ENCODE measurements at places on chromosomes 4 and X.

DNA sequence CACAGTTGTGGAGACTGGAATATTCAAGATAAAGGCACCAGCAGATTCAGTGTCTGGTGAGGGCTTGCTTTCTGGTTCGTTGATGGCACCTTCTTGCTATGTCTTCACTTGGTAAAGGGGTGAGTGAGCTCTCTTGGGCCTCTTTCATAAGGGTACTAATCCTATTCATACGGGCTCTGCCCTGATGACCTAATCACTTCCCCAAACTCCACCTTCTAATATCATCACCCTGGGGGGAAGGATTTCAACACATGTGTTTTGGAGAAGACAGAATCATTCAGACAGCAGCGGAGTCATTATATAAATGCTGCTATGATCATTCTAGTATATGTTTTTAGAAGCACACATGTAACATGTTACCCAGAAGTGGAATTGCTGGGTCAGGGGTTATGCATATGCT, 295.3 kb upstream of the CTSO start:
- no peak for DNase-seq

GRCh38 chr4:184434501-184435066, 39.8 kb downstream of the IRF2 start:
- no peak for DNase-seq

DNA sequence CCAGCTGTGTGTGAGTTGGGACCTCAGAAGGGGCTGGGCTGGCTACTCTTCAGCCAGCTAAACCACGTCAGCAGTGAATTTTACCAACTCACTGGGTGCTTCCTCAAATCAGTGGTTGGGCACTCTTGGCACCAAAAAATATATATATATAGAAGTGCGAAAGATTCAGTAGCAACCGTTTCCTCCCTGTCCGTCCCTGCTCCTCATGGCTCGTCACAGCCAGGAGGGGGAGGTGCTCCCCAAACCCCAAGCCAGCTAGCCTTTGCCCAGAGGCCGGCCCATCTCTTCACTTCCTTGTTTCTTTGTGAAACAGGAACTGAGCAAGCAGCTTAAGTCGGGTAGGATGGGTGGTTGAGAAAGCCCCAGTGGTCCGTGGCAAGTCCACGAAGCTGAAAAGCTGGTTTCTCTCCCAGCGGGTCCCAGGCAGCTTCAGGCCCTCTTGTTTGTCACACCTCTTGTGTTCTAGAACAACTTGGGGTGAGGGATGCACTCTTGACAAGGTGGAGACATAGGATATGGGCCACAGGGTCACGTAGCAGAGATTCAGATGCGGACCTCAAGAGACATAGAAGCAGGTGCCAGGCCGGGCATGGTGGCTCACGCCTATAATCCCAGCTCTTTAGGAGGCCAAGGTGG, 6.8 kb upstream of the SASH3 start:
- no peak for DNase-seq

DNA sequence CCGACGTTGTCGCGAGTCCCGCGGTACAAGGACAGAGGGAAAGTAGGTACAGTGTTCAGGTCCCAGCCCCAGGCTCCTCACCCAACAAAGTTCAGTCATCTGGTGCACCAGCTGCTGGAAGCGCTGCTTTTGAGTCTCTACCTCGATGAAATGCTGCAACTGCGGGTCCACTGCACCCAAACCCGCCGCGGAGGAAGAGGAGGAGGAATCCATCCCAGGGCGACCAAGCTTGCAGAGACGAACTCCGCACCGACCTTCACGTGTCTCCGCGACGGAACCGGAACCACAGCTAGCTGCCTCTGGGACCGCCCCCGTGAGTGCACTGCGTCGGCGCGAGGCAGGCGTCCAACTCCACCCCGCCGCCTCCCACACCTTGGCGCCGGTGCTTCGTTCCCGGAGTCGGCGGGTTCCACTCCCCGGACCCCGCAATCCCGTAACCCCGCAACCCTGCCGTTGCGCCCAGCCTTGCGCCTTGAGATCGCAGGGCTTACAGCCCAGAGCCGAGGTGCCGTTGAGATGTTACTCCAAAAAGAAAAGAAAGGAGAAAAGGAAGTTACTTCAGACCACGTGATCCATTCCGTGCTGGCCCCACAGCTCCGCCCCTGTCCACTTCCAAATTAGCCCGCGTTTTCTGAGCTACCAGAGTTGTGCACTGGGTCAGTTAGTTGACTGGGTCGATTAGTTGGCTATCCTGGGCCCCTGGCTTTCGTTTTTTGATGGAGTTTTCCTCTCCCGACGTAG, at the start of gene TIMM8A:
TIMM8A (minus strand) TSS at position 291 of the 741 bp plus-strand sequence; CDS start at position 213, 78 bp downstream.
- peak; percentile 85 for DNase-seq

DNA sequence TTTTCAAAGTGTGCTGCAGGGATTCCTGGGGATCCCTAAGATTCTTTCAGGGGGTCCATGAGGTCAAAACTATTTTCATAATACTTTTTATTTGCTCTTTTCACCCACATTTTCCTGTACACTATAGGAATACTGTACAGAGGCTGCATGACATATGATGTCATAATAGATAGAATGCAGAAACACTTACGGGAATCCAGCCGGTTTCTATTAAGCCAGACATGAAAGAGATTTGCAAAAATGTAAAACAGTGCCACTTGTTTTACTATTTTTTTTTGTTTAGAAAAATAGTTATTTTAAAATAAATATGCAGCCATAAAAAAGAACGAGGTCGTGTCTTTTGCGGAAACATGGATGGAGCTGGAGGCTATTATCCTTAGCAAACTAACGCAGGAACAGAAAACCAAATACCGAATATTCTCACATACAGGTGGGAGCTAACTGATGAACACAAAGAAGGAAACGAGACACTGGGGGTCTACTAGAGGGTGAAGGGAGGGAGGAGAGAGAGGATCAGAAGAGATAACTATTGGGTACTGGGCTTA, 5.0 kb downstream of the ZFX start:
- no peak for DNase-seq

GRCh38 chr4:40292313-40292759, 42.8 kb upstream of the CHRNA9 start:
- DNase-seq: no peak

DNA sequence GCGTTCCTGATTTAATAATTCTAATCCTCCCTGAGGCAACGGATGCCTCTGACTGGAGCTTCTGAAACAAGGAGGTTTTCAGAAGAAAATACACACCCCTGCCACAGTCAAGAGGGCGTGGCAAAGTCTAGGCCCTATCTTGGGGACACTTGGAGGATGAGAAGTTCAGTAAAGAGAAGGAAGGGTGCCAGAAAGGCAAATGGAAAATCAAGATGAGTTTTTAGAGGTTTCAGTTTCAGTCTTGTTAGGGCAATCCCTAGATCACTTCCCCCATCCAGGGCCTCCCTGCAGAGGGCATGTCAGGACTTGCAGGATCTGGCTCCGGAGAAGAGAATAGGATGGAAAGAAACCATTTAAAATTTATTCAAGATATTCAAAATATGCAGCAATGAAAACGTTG, 28.5 kb upstream of the FGF2 start:
- no peak for DNase-seq

GRCh38 chr4:61275241-61275640, 75.1 kb downstream of the ADGRL3 start:
- DNase-seq: no peak

- DNase-seq: no peak
Observed at GRCh38 chr4:77148078-77148477, 8.9 kb upstream of the CCNG2 start.

DNA sequence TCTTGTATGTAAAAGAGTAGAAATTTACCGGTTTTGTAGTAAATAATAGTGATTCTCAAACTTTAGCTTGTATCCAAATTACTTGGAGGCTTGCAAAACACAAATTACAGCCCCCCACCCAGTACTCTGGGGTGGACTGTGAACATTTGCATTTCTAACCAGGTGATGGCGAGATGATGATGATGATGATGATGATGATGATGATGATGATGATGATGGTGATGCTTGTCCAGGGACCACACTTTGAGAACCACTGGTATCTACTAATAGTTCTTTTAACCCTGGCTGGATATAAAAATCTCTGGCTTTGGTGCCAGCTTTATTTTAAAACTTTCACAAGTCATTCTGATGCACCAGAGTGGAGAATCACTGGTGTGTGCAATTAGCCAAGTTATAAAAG, 96.3 kb downstream of the MRPL1 start:
- DNase-seq: no peak

GRCh38 chrX:105553118-105553517, 269.2 kb upstream of the NRK start:
- no peak for DNase-seq

DNA sequence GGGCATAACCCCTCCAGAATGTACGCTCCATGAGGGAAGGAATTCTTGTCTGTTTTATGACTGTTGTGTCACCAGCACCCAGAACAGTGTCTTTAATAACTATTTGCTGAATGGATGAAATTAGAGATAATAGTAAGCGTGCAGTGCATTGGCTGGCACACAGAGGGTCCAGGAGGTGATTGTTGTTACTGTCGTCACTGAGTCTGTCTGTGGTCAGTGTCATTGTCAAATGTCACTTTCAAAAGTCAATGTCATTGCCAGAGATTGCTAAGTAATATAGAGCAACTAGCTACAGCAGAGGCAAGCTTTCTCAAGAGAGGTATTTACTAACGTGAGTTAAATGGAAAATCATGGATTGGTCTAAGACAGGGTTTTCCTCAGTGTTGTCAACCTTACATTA, 70.7 kb downstream of the ARHGEF38 start:
- DNase-seq: no peak

- DNase-seq: no peak
Observed at GRCh38 chrX:67543818-67544217, at the start of gene AR. Gene AR, plus strand, starts transcription at chrX:67544021. Its CDS starts 1,126 bp downstream, at chrX:67545147.

DNA sequence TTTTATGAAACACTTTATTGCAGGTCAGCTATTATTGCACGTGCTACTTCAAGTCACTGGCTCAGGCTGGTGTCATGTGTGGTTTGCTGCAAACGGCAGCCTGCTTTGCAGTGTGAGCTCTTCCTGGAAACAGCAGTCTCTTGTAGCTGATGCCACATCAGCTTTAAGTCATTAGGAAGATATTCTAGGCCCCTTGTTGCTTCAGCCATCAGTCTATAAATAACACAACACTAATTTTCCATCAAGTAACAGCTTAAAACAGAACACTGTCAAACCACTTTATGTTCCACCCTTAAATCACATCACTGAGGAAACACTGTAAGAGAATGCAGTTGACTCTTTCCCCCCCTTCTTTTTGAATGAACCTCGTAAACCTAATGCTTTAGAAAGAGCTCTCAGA, 93.8 kb downstream of the GATB start:
- no peak for DNase-seq

GRCh38 chrX:10722851-10723250, 102.5 kb upstream of the MID1 start:
- DNase-seq: peak; percentile 47

DNA sequence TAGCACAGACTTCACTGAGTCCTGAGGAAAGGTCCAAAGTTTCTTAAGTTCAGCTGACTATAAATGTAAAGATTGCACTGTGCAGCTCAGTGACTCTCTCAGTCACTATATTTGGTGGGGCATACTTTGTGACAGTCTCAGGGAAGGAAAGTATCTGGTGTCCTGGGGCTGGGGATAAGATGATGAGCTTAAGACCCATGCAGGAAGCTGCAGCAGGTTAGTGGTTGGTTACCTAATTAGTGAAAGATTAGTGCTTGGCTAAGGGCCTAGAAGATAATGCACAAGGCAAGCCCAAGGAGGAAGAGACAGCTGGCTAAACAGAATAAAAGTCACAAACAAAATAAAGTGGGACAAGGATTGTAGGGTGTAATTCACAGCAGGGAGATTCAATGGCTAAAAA, 25.4 kb upstream of the SLITRK4 start:
- DNase-seq: no peak

- DNase-seq: no peak
Observed at GRCh38 chr4:164959896-164960295, 17.6 kb downstream of the TRIM61 start.

- DNase-seq: no peak
Observed at GRCh38 chr4:129342819-129343408, 247.0 kb downstream of the C4orf33 start.

DNA sequence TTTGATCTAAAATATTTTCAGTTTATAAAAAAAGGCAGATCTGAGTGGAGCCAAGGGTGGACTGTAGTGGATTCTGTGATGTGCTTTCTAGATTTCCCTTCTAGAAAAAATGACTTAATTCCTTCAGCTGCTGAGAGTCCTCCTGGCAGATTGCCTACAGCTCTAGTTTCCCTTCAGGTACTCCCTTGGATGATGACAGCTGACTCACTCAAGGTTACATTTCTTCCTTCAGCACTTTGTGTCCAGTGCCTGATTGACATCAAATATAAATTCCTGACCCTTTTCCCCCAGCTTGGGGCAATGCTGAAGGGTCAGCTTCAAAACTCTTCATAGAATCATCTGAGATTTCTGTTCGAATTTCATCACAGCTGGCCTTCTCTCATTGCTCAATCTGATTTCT, 161.7 kb downstream of the EMCN start:
- DNase-seq: no peak

DNA sequence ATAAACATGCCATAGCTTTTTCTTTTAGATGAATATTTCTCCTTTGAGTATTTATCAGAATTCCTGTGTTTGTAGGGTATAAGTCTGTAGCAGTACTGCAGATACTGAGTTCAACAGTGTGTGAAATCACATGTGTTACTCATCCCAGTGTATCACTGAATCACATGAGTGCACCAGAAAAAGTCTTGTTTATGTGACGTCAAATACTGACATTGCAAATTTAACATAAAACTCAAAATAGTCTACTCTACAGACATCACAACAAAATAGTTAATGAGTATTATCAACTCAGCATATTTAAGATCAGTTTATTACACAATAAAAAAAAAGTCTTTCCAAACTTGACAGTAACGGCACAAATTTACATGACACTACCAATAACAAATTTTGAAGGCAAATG, 221.3 kb downstream of the DCTD start:
- DNase-seq: no peak

GRCh38 chr4:6044805-6045204, 26.6 kb upstream of the C4orf50 start:
- no peak for DNase-seq

DNA sequence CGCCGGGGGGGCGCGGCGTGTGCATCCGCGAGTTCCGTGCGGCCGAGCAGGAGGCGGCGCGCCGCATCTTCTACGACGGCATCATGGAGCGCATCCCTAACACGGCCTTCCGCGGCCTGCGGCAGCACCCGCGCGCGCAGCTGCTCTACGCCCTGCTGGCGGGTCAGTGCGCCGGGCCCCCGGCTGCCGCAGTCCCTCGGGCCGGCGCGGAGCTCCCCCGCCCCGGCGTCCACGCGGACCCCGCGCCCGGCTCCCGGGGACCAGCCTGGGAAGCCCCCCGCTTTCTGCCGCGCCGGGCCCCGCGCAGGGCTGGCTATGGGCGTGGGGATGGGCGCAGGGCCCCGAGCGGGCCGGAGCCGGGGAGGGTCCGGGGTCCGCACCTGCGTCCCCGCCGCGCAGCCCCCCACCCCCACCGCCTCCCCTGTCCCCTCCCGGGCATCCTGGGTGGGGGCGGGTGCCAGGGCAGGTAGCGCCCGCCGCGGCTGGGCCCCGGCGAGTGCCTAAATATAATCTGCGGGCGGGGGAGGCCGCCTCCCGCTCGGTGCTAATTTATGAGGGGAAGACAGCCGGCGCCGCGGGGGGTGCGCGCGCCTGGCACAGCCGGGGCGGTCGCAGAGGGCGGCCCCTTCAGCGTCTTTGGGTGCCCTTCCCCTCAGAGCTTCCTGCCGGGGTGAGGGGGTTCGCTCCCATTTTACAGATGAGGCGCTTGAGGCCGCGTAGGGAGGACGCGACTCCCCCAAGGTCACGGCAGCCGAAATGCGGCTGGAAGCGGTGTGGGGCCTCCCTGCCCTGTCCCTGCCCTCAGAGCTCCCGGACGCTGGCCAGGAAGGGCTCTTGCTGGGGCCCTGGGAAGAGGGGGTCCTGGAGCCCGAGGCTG, 837 bp downstream of the NAT8L start:
- no peak for DNase-seq

- DNase-seq: no peak
Observed at GRCh38 chrX:107736781-107737531, 38.6 kb downstream of the TSC22D3 start.

Data from activated T-cell treated with anti-CD3 and anti-CD28 coated beads, Interleukin-2, amount 50 U/mL, for 48 hours (primary cell).